Stimulated activated CD4-positive, alpha-beta T cell treated with anti-CD3 and anti-CD28 coated beads, Interleukin-15, amount 100 ng/mL, for 48 hours (primary cell): ENCODE measurements at places on chromosomes 7 and 10.

DNA sequence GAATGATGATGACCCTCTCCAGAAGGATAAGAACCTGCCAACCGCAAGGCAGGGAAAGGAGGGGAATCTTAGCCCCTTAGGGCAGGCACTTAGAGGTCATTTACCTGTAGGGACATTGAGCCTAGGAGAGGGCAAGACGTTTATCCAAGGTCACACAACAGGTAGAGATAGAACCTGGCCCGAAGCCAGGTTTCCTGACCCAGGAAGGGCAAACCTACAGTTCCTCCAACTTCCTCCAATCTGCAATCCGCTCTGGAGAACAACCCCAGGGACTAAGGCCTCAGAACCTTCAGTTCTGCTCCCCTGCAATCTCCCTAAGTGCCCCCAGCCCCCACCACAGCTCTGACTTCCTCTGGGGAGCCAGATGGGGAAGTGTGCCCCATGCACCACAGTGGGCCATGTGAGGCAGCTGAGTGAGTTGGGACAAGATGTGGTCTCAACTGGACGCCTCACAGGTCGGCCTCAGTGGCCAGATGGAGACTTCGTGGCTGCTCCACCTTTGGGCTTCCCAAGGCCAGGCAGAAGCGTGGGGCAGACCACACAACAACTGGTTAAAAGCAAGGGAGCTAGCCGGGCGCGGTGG, 1.4 kb upstream of the PSAP start:
- no peak for DNase-seq

GRCh38 chr7:6254866-6255265, 17.6 kb downstream of the CYTH3 start:
- no peak for DNase-seq

GRCh38 chr10:132690401-132690800, 95.5 kb downstream of the NKX6-2 start:
- no peak for DNase-seq

DNA sequence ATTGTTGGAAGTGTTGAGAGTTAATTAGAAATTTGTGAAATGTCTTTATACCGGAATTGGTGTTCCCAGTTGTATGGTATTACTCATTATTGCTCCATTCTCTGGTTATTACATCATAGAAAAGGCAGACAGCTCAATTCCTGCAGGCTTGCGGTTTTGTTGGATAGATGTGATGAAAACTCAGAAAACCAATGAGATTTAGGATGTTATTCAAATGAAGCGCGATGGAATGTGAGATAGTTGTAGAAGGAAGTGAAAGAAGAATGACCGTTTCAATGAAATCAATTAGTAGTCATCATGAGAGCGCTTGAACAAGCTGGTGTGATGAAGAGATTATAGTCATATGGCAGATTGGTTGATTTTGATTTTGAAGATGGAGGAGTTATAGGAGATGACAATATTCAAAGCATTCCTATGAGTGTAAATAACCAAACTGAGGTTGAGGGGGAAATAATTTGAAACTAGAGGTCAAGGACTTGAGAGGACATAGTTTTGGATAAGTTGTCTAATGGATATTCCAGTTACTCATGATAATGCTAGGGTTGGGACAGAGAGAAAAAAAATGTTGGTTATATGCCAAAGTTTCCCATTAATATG, 991.5 kb downstream of the NRG3 start:
- no peak for DNase-seq

DNA sequence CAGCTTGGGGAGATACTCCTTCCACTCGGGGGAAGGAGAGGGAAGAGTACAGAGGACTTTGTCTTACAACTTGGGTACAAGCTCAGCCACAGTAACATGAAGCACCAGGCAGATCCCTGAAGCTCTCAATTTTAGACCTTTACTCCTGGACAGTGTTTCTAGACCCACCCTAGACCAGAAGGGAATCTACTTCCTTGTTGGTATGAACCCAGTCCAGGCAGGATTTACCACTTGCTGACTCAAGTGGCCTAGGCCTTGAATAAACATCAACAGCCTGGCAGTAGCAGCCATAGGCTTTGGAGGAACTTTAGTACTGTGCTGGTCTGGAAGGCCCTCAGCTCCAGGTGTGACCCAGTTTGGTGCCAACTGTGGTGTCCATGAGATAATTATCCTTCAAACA, 173.1 kb downstream of the ADRA2A start:
- no peak for DNase-seq

GRCh38 chr7:36965625-36966024, 241.3 kb upstream of the AOAH start:
- no peak for DNase-seq

GRCh38 chr7:35906191-35906908, 105.5 kb downstream of the SEPTIN7 start:
- DNase-seq, result peak; percentile 49

DNA sequence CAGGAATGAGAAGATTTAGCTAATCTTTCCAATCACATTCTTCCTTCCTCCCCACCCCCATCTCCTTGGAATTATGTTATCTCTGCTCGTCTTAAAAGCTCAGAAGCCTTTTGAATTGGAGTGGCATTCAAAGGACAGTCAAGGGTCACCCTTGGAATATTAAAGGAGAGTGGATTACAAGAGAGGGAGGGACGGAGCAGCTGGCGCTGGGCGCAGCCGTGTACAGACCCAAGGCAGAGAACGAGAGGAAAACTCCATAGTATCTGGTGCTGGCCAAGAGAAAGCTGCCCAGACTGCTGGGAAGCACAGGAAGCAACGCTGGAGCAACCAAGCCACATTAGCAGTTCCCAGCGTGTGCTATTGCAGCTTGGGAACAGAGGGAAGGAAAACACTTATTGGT, 95.7 kb downstream of the POU6F2 start:
- DNase-seq, result no peak

- DNase-seq, result no peak
These were observed 9.4 kb upstream of the MNX1 start for GRCh38 chr7:157019718-157020451.

GRCh38 chr7:157468221-157469111, 131.7 kb downstream of the DNAJB6 start:
- DNase-seq, result no peak

DNA sequence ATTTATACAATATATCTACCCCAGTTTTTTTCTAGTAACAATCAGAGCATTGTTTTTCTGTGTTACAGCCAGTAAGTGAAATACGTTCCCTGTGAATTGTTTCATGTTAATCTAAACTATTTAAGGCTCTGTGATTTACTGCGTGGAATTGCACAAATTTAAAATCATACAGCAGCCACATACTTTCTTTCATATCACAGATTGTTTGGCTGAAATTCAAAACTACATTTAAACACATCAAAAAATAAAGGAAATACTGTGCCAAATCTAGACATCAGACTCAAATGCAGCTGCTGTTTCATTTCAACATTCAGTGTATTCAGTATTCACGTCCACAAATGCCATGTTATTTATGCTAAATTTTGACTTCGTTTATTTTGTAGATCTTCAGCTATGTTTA, 242.6 kb upstream of the HGF start:
- no peak for DNase-seq

- DNase-seq, result no peak
These were observed 102.1 kb upstream of the RSU1 start for GRCh38 chr10:16919121-16919982.
